Left hindlimb (tissue), 1 donor: ENCODE measurements at places on chromosomes 6 and 20.

GRCh38 chr6:155264693-155265320, 994 bp downstream of the CLDN20 start:
- DNase-seq: no peak

DNA sequence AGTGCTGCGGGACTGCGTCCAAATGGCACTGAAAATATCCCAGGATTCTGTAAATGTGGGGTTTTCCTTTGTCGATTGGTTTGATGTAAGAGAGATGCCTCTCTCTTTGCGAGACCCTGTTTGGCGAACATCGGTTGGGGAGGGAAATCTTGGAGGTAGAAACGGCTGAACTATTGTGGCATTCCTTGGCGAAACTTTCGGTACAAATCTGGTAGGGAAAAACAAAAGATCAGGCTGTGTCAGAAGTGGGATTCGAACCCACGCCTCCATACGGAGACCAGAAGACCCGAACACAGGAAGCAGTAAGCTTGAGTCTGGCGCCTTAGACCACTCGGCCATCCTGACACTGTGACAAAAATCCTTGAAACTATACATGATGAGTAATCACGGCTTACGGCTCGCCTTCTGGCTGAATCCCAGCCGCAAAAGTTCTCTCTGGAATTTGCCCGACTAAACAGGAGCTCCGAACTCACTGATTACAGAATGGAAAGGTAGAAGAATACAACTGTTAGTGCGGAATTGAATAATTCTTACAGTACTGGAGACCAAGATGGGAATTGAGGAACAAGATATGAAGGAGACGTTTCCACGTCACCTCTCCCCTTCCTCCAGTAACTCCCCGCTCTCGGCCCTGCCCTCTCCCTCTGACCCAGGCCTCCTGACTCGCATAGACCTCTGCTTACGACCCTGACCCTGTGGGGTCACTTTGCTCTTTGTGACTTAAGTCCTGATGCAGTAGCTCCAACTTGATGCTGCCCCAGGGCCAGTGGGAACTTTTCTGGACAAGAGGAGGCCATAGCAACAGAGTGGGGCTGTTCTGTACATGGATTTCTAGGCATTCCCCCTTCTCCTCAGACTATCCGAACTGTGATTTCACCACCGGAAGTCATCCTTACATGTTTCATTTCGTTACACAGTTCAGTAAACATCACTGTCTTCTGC, 132.8 kb upstream of the ZNF184 start:
- peak; percentile 46 for DNase-seq

DNA sequence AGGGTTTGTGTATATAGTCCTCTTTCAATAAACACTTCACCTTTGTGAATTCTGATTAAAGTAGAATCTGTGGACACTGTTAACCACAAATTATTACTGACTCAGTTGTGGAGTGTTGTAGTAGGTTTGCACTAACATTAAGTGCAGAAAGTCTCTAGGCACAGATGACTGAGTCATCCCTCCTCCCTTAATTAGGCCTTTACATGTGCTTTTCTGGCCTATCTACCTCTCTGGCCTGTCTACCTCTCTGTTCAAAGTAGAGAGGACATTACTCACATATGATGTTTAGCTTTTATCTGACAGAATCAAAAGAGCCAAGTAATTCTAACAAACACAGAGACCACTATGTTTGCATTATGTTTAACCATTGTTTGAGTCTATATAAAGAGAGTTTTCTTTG, 783.0 kb downstream of the TENT5A start:
- DNase-seq: no peak

GRCh38 chr20:13857961-13858360, 73.1 kb downstream of the NDUFAF5 start:
- no peak for DNase-seq

GRCh38 chr6:25028328-25028727, 92.6 kb upstream of the RIPOR2 start:
- DNase-seq: no peak

- DNase-seq: no peak
Measured at GRCh38 chr6:105757512-105758200, 328.5 kb upstream of the PRDM1 start.

GRCh38 chr6:78810698-78811097, 56.7 kb upstream of the IRAK1BP1 start:
- no peak for DNase-seq

GRCh38 chr6:18122128-18123093, at the start of gene NHLRC1:
TSS of gene NHLRC1 (minus strand) at chr6:18122677. CDS start at chr6:18122606, 71 bp downstream.
- peak; percentile 90 for DNase-seq

- no peak for DNase-seq
Measured at GRCh38 chr6:79404261-79404660, 133.0 kb downstream of the LCA5 start.

DNA sequence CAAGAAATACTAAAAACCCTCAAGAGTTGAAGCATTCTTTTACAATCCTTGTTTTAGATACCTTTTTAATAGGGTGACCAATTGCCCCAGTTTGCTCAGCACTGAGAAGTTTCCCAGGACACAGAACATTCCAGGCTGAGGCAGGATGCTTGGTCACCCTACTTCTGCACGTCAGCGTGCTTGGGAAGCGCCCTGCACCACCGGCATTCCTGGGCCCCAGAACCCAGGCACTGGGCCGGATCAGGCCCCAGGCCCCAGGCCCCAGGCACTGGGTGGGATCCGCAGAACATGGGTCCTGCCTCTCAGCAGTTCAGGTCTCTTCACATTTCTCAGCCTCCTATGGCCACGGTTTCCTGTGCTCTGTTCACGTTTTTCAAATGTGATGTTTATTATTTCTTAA, 213.8 kb upstream of the QKI start:
- no peak for DNase-seq

DNA sequence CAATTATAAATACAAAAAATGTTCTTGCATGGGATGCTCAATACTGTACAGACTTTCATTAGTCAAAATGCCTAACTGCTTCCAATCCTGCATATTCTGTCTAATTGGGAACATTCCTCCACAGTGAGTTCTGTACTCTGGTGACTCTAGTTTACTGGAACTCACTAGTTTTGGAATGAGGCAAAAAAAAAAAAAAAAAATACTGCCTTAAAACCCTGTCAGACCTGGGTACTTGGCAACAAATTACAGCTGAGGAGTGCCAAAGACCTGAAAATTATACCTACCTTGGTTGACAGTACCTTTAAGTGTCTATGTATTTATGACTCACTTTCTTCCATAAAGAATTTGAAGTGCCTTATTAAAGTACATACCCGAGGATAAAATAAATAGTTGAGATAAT, 276.7 kb downstream of the FARS2 start:
- DNase-seq: no peak

- DNase-seq: no peak
Measured at GRCh38 chr6:2078888-2079287, 166.5 kb downstream of the GMDS start.

GRCh38 chr6:11632231-11632630, 94.7 kb downstream of the TMEM170B start:
- no peak for DNase-seq

DNA sequence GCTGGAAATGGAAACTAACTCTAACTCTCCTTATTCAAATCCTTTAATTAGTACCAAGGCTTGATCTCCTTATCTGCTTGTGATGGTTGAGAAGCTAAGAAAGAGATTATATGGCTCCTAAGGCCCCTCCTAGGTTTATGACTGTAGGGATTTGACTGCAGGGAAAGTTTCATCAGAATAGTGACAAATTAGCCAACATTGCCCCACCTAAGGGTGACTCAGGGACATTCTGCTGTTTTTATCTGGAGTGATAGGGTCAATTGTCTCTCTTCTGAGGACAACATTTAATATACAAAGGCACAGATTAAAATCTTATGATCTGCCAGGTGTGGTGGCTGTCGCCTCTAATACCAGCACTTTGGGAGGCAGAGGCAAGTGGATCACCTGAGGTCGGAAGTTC, 138.1 kb upstream of the MARCKS start:
- no peak for DNase-seq

DNA sequence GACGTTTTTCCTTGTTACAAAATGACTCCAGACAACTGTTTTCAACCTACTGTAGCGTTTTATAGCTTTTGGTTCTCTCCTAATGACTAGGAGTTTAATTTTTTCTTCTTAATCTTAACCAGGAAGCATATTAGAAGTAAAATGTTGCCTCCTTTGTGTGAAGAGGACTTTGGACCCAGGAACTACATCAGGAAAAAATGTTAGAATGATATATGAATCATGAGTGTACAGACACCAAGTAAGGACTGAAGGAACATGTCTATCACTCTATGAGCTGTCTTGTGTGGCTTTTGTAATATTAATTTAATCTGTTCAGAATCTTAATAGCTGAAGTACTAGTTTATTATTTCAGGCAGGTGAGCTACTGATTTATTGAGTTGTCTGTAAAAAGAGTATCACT, 71.0 kb upstream of the MARCKS start:
- no peak for DNase-seq

GRCh38 chr6:16684195-16684689, 77.0 kb downstream of the ATXN1 start:
- DNase-seq: no peak

DNA sequence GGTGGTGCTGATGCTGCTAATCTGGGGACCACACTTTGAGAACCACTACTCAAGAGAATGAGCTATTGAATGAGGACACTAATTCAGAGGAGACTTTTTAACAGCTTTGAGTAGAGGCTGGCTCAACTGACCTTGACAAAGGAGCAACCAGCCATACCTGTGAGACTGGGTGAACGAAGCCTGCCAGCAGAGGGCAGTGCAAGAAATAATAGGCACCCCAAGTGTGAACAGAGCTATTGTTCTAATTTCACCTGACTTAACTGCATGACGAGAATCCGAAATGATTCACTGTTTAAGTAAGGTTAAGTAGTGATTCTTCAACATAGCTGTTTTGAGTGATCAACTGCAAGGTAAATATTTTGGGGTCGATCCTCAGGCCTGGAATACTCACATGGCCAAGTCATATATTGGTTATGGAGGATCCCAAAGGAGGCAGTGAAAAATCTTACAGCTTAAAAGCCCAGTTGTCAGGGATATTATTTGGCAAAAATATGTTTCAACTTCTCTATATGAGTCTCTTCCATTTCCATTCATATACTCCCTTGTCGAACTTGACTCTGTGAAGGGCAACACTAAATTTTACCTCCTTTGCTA, 550.5 kb upstream of the MARCKS start:
- DNase-seq: no peak

GRCh38 chr20:37989601-37990295, 43.5 kb downstream of the TTI1 start:
- no peak for DNase-seq

DNA sequence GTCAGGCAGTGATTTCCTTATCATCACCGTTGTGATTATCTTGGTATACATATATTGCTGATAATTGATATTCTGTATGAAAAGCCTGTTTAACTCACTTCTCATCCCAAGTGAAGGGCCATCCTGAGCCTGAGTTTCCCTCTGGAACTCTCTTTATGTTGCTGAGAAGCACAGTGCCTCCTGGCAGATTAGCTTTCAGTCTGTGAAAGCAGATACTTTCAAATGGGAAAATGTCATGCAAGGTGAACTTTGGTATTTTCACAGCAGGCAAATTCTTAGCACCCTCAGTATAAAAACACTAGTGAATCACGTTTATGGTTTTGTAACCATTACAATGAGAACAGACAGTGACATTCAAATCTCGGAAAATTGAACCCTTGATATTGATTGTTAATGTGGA, 151.6 kb downstream of the PRIM2 start:
- DNase-seq: no peak

DNA sequence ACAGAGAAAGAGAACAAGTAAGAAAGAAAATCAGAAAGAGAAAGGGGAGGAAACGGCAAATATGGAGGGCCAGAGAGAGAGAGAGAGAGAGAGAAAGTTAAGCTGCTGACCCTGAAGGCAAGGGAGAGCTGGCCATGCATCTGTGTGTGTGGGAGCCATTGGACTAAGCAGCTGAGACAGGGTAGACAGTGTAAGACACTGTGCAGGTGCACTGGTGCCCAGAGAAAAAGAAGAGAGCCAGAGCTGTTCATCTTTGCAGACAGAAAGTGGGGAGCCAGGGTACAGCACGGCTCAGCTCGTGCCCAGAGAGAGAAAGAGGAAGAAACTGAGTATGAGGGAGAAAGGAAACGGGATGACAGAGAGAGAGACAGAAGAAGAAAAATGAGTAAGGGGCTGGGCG, 24.2 kb upstream of the ZNF318 start:
- no peak for DNase-seq

GRCh38 chr6:10151144-10151915, 263.5 kb downstream of the TFAP2A start:
- no peak for DNase-seq

DNA sequence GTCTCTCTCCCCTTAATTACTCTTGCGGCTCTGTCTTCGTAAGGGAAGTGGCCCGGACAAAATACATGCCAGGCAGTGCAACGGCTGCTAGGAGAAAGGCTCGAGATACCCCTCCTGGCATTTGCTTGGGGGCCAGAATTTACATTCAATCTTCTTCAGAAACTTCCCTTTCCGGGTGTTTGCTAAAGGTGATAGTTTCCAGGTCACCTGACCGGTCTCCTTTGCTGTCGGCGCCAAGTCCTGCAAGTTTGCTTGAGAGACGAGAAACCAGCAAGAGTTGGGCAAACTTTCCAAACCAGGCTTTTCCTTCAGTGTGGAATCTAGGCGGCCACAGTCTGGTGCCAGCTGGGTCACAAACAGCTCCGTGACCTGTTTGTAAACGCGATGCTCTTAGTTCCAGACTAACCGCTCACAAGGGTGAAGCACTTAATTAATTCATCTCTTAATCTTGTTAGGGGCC, 563 bp upstream of the SRSF3 start:
- DNase-seq: peak; percentile 73

DNA sequence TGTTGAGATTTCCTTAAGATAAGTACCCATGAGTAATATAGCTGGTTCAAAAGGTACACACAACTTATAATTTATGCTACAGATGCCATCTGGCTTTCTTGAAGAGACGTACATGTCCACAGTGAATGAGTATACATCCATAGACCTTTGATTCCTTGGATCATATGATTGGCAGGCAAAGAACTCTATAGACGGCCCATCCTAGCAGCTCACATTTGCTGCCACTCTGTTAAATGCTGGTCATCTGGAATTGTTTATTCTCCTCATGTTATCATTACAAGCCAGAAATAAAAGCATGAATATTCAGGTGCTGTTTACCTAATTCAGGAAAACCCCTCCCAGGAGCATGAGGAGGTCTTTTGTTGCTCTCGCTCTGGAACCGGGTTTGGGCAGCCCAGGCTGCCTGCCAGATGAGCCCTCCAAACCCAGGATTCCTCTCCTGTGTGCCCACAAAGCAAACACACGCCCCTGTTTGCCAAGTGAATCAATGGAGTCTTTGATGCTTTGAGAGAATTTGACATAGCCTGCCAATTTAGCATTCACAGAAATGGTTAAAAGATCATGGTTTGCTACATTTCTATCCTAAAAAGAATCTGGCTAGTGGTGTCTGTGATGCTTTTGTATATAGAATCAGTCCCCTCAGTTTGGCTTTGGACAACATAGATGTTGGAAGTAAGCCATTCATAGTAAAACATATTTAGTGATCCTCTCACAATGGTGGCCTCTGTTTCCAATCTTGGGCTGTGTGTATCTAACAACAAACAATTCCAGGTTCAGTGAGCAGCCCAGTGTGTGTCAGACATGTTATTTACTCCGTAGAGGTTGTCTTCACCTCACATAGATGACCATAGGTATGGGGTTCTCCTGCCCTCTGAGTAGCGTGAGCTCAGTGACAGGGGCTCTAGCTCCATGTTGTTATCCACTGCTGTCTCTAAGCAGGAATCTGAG, 17.5 kb upstream of the PLCG1 start:
- DNase-seq: peak; percentile 53
